AG04450 (cell line): ENCODE measurements at places on chromosomes 12 and 14.

DNA sequence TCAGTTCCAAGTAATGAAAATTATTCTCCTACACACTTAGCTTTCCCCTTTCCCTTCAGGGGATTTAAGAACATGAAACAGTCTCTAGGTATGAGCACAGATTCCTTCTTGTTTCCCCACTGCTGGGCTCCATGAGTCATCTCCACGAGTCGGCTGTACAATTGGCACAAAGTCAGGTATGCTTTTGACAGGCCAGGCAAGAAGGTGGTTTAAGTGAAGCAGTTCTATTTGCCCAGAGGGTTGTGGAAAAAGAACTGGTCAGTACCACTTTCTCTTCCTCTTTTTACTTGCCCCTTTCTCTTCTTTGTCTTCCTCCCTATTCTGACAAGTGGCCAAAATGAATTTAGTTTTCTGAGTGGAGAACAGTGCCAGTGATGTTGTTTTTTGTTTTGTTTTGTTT lies 16.3 kb downstream of the DYNC1H1 start:
- DNase-seq, result peak; percentile 98

GRCh38 chr12:34395056-34396005 lies 373.0 kb downstream of the ALG10 start:
- DNase-seq, result no peak

GRCh38 chr12:49054524-49054923 lies 6.1 kb downstream of the KMT2D start:
- DNase-seq, result no peak

DNA sequence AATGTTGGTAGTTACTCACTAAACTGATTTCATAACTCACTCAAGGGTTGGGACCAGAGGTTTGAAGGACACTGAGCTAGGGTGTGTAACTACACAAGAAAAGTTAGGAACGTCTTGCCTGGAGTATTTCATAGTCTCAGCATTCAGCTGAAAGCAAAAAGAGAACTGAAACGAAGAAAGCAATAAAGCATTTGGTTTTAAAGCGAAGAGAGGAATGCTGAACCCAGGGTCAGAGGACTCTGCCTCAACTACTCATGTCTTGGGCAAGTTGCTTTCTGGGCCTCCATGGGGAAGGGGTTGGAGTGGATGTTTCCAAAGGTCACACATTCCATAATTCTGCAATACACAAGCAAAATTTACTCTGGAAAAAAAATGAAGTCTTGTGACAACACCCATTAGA lies 1.4 kb downstream of the GNS start:
- no peak for DNase-seq

DNA sequence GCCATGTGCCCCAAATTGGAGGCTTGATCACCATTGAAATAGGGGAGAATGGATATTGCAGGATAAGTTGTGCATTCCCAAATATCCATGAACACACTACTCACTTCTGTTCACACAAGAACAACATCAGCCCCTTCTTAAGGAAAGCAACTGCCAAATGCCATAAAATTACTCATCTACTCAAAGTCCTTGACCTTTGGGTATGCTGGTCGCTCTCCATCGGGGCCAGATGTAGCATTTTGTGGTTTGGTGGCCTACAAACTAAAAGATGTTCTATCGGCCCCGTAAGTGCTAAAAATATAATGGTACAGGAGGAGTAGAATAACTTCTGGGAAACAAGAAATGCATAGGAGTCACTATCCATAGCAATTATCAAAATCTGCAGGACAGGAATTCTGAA lies 362.6 kb downstream of the AEBP2 start:
- DNase-seq, result no peak

DNA sequence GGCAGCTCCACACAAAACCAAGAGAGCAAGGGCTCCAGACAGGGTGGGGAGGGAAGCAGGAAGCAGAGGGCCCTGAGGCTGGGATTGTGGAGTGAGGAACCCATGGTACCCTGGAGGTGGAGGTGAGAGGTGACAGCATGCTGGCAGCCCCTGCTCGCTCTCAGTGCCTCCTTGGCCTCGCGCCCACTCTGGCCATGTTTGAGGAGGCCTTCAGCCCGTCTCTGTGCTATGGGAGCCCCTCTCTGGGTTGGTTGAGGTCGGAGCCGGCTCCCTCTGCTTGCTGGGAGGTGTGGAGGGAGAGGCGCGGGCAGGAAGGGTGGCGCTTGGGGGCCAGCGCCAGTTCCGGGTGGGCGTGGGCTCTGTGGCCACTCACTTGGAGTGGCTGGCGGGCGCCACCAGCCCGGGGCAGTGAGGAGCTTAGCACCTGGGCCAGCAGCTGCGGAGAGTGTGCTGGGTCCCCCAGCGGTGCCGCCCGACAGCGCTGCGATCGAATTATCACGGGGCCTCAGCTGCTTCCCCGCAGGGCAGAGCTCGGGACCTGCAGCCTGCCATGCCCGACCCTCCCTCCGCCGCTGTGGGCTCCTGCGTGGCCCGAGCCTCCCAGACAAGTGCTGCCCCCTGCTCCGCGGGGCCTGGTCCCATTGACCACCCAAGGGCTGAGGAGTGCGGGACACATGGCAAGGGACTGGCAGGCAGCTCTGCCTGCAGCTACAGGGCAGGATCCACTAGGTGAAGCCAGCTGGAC lies 196.0 kb downstream of the DACT1 start:
- no peak for DNase-seq

DNA sequence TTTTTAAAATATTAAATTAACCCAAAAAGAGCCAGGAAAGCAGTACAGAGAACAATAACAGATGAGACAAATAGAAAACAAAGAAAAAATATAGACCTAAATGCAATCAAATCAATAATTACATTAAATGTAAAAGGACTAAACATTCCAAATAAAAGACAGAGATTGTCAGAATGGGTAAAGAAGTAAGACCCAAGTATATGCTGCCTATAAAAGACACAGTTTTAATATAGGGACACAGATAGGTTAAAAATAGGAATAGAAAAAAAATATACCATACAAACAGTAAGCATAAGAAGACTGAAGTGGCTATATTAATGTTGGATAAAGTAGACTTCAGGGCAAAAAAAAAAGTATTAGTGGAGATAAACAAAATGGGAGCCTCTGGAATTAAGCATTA lies 163.1 kb upstream of the BCL2L14 start:
- no peak for DNase-seq

GRCh38 chr12:6195665-6196535 lies 4.3 kb upstream of the CD9 start:
- DNase-seq, result peak; percentile 68

- DNase-seq, result no peak
Observed at GRCh38 chr12:72288436-72288835, 16.3 kb downstream of the TRHDE start.

- DNase-seq, result no peak
Observed at GRCh38 chr14:57834001-57834598, 31.8 kb downstream of the SLC35F4 start.

GRCh38 chr12:124400124-124400523 lies 105.2 kb downstream of the RFLNA start:
- DNase-seq, result no peak

GRCh38 chr14:53247596-53248370 lies 94.7 kb upstream of the DDHD1 start:
- no peak for DNase-seq

DNA sequence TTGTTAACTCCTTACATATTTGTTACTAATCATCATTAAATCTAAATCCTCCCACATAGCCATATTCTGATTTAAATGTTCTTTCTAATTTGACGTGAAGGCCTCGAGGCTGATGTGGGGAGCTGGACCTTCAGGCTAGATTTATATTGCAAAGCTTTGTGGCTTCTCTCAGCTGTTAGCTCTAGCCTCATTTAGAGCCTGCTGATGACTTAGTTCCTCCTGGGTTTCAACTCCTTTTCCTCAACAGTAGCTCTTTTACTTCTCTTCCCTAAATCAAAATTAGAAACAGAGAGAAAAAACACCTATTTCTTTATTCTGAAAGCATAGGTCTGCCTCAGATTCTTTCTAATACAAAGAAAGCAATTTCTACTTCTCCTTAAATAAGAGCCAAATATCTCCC lies 477.5 kb upstream of the CCDC196 start:
- DNase-seq, result no peak
